Caki2 (cell line): ENCODE measurements at places on chromosomes 12 and 14. TPM values are rescaled to one million over a fixed set of nuclear protein-coding genes. Genes with fewer than 3 reads are reported as not detected.

DNA sequence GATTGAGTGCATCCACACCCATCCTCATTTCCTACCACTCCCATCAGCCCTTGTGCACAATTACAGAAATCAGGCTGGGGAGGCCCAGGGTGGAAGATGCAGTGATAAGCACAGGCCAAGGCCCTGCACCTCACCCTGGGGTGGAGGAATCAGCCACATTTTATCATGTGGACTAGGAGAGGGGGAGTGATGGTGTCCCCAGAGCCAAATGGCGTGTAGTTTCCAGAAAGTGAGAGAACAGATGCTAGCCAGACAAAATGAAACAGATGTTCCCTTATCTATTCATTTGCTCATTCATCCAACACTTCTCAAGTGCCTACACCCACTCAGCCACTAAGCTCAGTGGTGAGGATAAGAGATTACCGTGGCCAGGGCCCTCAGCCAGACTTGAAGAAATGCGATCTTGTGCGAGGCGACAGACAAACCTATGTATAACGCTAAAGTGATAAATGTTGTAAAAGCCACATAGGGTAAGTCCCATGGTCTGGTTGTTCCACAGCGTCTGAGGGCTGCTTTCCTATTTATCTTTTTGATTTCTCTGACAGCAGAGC is 93.6 kb downstream of the STAB2 start:
- DNase-seq, result no peak

Gene NRXN3
- not detected in 2 replicates for total RNA-seq

Gene GRIP1
- total RNA-seq, result 3.7 and 5.0 TPM in 2 replicates

DNA sequence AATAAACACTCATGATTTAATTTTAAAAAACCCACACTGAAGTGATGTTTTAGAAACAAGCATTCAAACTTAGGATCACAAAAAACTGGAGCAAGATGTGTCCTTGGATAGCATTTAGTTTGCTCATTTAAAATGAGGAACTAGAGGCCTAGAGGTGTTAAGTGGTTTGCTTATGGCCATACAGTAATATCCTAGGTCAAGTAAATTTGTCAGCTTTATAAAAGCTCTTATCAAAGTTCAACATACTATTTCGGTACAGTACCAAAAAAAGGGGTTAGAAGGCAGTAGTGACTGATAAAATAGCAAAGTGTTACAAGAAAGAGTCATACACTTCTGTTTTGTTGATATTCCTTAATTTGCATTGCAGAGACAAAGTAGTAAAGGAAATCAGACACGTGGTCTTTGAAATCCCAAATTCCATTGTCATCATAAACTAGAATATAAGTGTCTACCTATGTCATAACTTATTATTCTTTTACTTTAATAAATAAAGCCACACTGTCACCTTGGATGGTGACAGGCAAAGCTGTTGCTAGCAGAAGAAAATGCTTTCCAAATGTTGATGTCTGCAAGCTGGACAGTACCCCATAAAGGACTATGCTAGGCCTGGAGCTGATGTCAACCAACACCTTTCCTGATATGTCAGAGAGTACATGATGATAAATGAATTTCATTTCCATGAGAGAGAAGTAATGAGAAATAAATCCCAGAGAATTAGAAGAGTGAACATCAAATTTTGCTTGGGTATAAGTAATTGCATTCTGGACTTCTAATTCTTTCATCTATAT is 17.6 kb upstream of the SRP54 start:
- no peak for DNase-seq

Gene PLEKHG7
- not detected in 2 replicates for total RNA-seq

DNA sequence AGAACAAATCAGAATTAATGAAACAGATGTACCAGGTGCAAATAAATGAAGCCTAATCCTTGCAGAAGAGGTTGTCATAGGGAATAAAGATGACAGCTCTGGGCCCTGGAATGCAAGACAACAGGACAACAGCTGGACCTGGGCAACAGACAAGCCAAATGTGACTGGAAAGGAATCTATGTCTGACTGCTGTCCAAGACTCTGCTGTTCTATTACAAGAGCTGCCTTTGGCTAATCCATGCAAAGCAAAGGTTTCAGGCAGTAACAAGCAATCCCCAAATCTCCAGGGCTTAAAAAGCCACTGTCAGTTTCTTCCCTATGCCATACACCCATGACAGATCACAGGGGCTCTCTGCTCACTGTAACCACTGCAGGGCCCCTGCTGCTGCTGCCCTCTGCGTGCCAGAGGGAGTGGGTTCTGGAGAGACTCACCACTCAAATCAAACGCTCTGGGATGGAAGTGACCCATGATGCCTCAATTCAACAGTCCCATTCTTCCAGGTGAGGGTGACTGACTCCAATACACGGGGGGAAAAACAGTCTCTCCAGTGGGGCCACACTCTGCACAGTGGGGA is 218.9 kb upstream of the SFSWAP start:
- no peak for DNase-seq
